Esophagus squamous epithelium (tissue), 5 donors: ENCODE measurements at places on chromosomes 5 and 9. TPM values are rescaled to one million over a fixed set of nuclear protein-coding genes. Genes with fewer than 3 reads are reported as not detected.

DNA sequence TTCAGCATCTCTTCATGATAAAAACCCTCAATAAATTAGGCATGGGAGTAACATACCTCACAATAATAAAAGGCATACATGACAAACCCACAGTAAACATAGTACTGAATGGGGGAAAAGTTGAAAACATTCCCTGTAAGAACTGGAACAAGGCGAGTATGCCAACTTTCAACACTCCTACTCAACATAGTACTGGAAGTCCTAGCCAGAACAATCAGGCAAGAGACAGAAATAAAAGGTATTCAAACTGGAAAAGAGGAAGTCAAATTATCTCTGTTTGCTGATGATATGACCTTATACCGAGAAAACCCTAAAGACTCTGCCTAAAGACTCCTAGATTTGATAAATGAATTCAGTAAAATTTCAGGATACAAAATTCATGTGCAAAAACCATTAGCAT lies 167.6 kb downstream of the TMEM38B start:
- no peak for DNase-seq

DNA sequence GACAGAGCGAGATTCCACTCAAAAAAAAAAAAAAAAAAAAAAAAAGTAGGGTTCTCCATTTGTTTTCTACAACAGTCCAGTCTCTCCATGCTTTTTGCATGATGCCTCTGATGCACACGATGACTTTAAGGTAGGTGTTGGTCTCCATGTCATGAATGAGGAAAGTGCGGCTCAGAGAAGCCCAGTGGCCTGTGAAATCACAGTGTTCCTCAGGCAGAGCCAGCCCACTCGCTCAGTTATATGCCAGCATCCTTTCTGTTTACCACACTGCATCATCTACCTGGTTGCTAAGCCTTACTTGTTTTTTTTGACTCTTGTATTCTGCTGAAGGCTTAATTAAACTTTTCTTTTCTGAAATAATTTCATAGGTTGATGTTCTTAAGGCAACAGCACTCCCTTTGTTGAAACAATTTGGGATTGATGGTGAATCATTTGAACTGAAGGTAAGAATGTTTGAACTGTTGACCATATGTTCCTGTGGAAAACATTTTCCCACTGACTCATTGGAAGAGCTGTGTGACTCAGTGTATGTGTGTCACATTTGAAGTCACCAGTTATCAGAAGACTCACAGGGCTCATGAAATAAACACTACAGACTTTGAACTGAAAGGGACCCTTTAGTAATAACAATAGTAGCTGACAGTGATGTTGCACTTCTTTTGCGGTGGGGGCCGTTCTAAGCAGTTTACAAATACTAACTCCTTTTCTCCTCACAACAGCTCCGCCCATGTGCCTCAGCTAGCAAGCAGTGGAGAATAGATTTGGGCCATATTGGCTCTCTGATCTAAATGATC lies 40.2 kb downstream of the RCL1 start:
- no peak for DNase-seq

DNA sequence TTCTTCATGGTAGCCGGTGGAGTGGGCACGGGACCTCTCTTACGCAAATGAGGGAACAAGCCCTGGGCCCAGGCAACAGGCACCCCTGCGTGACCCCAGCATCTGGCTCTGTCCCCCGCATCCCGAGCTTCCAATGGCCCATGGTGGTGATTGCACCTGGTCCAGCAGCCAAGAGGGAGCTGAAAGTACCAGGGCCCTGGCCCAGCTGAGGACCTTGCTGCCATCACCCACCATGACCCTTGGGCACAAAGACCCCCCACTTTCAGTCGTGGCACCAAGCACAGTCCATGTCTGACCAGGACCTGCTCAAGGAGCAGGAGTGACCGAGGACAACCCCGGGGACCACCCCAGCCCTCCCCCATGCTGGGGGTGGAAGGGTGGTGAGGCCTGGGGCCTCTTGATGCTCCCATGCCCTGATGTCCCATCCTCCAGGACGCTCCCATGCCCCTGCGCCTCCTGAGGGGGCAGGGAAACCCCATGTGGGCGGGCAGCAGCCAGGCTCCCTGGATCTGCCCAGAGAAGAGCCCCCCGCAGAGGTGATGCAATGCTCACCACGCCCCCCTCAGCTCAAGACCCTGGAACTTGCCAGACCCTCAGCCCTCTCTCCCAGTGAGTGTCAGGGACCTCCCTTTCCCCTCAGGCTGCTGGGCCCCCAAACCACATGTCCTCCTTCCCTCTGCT lies 123.9 kb downstream of the ADAMTS2 start:
- DNase-seq, result no peak

GRCh38 chr5:52740007-52740406 lies 47.7 kb upstream of the ITGA1 start:
- no peak for DNase-seq

- no peak for DNase-seq
Measured at GRCh38 chr9:79766091-79766490, 194.3 kb downstream of the TLE4 start.

DNA sequence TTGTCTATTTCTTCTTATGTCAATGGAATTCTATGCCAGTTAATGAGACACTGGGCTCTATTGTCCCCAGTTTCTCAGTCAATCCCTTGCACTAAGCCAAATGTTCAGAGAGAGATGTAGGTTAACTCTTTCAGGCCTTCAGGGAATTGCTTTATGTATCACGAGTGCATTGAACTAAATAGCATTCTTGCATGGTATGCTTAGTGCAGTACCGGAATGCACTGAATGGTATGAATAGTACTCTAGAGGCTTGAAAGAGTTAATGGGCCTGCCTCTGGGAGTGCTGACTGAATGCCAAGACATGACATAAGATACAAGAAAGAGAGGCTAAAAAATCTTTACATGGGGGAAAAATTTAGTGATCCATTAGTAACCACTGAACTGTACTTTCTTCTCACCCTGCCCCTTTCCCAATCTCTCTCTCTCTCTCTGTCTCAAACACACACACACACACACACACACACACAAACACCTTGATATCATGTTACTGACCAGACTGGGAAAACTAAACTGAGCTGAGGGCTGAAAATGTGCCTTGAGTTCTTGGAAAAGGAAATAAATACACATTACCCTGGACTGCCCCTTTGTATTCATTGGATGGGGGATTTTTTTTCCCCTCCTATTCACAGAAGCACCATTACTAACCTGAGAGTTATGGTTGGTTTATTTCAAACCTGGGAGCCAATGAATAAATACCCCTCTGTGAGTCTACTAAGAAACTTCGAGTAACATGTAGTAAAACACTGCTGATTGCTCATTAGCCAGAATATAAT lies 35.4 kb upstream of the TMC1 start:
- DNase-seq, result no peak

DNA sequence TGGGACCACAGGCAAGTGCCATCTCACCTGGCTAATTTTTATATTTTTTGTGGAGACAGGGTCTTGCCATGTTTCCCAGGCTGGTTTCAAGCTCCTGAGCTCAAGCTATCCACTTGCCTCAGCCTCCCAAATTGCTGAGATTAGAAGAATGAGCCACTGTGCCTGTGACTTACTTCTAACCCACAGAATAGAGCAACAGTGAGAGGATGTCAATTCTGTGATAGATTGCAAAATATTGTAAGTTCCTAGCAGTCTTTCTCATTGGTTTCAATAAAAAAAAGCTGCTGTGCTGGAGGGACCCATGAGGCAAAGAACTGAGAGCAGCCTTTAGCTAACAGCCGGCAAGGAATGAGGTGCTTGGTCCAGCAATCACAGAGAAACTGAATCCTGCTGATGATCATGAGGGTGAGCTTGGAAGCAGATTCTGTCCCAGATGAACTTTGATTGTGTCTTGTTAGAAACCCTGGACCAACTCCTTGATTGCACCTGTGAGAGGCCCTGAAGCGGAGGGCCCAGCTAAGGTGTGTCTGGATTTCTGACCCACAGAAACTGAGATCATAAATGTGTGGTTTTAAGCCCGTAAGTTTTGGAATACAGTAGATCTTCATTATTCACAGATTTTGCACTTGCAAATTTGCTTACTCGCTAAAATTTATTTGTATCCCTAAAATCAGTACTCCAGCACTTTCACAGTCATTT lies 149.7 kb downstream of the GCNT1 start:
- DNase-seq, result no peak

DNA sequence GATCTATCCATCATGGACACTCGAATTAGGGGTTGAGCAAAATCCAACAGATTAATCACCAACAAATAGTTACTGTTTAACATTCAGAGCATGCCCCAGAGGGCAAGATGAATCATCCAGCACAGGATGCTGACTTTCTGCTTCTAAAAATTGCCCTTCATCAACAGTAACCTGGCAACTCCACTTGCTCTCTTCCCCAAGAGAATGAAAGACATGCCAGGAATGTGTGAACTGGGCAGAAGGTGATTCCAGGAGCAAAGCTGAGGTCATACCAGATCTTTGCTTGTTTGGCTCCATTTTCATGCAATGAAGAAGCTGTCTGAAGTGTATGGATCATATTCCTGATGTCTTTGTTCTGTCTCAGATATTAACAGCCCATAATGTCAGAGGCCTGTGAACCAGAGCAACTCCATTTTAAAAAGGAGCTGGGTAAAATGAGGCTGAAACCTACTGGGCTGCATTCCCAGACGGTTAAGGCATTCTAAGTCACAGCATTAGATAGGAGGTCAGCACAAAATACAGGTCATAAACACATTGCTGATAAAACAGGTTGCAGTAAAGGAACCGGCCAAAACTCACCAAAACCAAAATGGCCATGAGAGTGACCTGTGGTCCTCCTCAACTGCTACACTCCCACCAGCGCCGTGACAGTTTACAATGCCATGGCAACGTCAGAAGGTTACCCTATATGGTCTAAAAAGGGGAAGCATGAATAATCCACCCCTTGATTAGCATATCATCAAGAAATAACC lies 2.5 kb upstream of the ZNF367 start:
- no peak for DNase-seq

Gene LRRC26
- 0.82 TPM for total RNA-seq

Gene C9orf152
- 3.4 TPM for total RNA-seq

Gene SLC6A19
- not detected for total RNA-seq

Gene C5orf58
- total RNA-seq, result not detected

Gene PHF24
- not detected for total RNA-seq
